ENCODE measurements at places on chromosomes 5 and 9. TPM values are rescaled to one million over a fixed set of nuclear protein-coding genes. Genes with fewer than 3 reads are reported as not detected.

SMIM33 gene
- total RNA-seq, result not detected

C8G gene
- total RNA-seq, result 1.3 TPM

GABRP gene
- total RNA-seq, result not detected

CXCL14 gene
- 0.16 TPM for total RNA-seq

RXRA gene
- total RNA-seq, result 22.9 TPM

HABP4 gene
- total RNA-seq, result 15.2 TPM

DDX46 gene
- total RNA-seq, result 64.6 TPM
